ENCODE measurements at places on chromosomes 3 and 15.

DNA sequence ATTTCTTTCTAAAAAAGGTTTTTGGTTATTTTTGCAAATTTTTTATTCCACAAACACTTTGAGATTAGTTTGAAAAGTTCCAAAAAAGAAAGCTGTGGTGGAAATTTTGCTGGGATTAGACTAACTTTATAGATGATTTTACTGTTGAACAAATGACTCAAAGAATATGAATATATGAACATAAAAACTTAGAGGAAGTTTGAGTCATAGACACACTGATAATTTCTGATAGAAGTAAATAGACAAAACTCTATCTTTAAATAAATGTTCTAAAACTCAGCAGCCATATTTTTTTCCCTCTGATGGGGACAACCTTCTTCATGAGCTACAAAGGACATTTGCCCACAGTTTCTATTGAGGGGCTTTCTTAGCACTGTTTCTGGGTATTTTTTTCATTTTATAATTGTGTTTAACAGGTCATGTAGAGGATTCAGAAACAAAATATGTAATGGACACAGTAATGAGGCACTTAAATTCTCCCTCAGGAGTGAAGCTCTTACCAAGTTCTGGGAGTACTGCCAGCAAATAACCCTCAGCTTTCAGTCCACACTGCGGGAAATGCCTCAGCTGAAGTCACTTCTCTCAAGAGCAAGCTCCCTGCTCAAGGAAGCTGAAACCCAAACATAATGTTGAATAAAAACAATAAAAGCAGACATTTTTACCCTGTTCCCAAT, 157.6 kb downstream of the NFKBIZ start:
- DNase-seq: peak; percentile 89

DNA sequence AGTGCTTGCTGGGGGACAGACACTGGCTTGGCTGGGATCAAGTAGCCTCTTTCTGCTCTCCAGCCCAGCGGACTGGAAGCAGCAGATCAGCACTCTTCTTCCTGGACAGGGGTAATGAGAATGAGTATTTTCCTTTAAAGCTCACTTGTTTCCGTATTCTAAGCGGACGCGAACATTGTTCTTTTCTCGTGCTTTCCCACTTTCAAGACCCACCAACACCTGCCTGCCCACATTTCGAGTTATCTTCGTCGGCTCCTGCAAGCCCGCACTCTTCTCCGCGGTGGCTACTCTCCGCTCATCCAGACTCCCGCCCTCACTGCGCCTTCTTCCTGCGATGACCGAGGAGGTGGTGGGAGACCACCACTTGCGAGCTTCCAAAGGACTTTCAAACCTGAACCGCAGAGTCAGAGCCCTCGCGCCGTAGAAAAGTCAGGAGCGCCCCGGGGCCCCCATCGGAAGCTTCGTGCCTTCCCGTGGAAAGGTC, 1.6 kb upstream of the PPM1L start:
- peak; percentile 36 for DNase-seq

DNA sequence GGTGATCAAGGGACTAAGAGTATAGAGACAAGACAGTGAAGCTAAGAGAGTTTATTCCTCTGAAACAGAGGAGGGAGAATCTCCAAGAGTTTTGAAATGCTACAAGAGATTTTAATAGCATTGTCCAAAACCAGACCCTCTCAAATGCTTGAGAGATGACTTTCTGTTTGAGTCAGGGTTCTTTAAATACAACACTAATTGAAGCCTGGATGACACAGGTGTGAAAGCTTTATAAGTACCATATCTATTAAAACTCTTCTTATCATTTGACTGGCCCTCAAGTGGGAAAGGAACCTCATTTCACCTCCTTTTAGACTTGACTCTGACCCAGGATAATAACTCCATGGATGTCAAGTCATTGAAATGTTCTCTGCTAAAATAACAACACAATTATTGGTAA, 5.6 kb downstream of the COL8A1 start:
- DNase-seq: no peak

GRCh38 chr3:176611703-176612102, 585.6 kb downstream of the TBL1XR1 start:
- DNase-seq: no peak

DNA sequence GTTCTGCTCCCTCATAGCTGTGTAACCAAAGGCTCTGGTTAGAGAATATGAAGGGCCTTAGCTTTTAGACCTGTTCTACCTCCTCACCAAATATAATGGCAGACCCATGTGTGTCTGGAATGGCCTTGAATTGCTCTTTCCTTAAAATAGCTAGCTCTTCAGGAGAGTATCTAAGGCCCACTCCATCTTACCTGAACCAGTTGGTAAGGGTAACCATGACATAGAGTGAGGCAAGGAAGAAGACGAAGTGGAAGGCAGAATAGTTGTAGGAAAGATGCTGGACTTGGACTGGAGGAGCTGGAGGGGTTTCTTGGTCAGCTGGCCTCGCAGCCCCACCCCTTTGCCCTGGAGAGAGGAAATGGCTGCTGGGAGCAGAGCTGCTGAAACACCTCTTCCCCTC, 3.1 kb downstream of the SERF2 start:
- no peak for DNase-seq

DNA sequence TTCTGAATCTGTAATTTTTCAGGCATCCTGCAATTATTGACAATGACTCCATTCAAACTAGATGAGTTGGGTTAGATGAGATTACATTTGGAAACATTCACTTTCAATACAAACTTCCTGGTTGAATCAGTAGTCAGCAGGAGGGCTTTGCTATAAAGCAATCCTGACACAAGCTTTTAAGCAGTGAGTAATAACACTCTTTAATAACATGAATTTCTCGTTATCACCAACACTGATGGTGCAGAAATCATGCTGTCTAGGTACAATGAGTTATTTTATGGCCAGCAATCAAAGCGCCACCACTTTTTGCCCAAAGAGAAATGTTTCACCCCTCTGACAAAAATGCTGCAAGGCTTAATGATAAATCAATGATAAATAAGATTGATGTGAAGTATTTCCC, 474.8 kb upstream of the CNTN4 start:
- DNase-seq: no peak

DNA sequence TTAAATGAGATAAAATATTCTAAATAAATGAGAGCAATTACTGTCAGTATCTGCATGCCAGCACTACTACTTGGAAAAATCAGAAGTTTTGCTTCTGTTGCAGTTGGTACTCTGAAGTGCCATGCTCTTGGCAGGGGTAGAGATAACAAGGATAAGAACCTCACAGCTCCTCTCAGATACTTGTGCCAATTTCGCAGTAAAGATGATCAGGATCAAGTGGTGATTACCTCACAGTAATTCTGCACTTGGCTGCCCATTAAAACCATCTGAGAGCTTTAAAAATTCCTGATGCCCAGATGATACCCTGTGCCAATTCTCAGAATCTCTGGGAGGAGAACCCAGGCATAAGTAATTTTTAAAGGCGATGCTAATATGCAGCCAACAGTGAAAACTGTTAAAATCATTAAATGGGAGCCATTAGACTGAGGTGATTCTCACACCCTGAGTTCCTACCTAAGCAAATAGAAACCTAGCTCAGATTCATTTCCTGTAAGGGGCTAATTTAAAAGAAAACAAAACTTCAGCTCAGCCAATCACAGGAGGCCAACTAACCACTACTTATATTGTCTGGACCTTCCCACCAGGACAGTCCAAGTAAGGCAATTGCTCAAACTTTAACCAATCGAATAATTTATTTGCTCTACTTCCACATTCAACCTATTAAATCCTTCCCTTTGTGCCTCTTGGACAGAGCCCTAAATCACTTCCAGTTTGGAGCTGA, 171.2 kb downstream of the KCNMB2 start:
- no peak for DNase-seq

DNA sequence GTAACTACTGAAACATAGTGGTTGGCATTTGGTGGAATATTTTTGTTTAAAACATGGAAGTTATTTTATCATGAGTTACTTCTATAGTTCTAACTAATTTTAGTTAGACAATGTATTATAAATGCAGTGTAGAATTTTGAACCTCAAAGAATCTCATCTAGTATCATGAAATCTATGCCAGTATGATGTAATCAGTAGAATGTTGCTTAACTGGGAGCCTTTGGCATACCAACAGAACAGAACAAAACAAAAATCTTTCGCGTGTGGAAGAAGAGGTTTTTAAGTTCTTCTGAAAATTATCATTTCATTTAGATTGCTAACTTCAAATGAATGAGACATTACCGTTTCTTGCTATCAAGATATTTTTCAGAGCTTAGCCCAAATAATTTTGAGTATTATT, 98.4 kb upstream of the LRRFIP2 start:
- DNase-seq: peak; percentile 71

DNA sequence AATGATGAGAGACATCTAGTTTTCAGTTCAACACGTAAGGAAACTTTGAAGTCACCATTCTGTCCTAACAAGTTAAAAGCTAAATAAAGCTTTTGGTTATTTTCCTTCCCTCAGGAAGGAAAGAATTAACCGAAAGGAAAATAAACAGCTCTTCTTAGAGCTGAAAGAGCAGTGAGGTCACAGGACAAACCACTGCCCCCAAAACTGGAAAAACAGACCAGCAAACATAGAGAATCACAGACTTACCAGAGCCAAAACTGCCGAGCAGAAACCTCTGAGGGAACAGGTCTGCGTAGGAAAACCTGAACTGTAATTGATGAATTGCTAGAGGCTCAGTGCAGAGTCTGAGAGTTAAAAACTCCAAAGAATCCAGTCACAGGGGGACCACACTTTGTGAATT, 14.7 kb downstream of the USP50 start:
- no peak for DNase-seq

GRCh38 chr15:99324082-99324620, 72.9 kb downstream of the LRRC28 start:
- peak; percentile 76 for DNase-seq

DNA sequence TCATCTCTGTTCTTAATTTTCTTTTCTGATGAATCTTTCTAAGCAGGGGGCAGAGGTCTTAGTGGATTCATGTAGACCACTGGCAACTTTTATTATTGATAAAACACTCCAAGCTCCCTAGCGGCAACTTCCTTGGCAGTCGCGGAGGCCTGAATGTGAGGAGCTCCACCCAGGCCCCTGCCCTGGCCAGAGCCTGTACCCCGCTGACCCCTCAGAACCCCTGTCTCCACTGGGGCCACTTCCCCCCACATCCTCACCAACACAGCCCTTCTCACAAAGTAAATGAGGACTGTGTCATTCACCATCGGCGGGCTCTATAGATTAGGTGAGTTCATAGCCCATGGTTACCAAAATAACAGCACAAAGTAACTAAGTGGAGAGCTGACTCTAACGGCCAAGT, 111.6 kb downstream of the TPRA1 start:
- DNase-seq: no peak

- DNase-seq: peak; percentile 75
These were observed 33.0 kb upstream of the AMOTL2 start for GRCh38 chr3:134407239-134407625.

GRCh38 chr3:56251343-56251945, 216.8 kb downstream of the ERC2 start:
- peak; percentile 59 for DNase-seq

DNA sequence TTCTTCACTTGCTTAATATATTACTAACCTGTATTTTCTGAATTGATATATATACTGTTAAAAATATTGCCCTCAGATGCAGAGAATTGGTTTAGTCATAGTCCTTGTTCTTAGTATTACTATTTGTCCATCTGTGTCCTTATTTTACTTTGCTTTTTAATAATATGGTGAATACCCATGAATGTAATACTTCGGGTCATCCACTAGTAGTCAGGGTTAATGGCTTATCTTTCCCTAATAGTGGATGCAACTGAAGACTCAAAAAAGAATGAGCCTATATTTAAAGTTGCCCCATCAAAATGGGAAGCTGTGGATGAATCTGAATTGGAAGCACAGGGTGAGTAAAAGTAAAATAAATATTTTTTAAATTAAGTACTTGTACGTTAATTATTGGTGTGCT, 36.5 kb downstream of the U2SURP start:
- no peak for DNase-seq

DNA sequence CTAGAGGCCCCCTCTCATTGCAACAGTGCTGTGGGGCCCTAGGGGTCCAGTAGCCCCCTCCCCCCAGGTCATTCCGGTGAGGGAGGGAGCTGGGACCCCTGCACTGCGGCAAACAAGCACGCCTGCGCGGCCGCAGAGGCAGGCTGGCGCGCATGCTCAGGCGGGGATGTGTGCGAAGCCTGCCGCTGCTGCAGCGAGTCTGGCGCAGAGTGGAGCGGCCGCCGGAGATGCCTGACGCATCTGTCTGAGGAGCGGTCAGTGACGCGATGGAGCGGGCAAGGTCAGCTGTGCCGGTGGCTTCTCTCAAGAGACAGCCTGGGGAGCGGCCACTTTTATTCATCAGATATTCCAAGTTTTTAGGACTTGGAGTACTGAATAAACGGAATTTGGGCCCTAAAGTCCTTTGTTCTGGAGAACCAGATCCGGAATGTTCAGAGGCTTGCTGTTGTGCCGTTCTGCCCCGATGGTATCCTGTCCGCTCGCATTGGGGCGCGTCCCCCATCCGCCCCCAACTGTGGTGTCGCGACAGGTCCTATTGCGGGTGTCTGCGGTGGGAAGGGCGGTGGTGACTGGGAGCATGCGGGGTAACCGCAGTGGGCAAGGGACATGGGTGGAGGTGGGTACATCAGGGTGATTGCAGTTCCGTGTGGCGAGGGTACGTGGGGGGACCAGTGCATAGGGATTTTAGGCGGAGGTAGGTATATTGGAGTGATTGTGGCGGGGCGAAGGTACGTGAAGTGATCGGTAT, at the start of the genes SNRPN and SNURF:
Gene SNRPN, plus strand, starts transcription at position 205 of the 748 bp plus-strand sequence. CDS start 19,467 bp downstream, outside the sequence.
Gene SNURF, plus strand, starts transcription at position 205 of the 748 bp plus-strand sequence. Its CDS starts 62 bp downstream, at position 267.
- DNase-seq: peak; percentile 72

DNA sequence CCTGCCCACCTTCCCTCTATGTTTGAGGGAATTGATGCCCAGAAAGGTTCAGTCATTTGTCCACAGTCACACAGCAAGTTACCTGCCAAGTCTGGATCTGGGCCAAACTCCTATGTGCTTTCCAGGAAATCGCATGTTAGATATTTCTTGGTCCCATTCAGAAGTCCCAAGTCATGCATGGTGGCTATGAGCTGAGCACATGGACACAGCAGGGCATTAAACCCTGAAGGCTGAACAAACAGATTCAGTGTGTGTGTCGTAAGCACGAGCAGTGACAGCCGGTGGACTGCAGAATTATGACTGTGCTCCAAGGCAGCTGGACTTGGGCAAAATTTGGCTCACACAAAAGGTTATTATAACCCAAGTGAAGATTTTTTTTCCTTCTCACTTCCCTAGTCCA, 11.4 kb upstream of the SLC6A6 start:
- peak; percentile 90 for DNase-seq

DNA sequence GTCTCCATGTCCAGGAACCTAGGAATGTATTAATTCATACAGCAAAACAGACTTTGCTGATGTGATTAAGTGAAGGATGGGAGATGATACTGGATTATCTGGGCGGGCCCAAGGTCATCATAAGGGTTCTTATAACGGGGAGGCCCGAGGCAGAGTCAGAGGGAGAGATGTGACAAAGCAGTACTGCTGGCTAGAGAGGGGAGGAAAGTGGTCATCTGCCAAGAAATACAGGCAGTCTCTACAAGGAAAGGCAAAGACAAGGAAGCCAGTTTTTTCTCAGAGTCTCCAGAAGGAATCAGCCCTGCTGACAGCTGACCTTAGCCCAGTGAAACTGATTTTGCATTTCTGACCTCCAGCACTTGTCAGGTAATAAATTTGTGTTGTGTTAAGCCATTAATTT, 66.2 kb upstream of the CORO2B start:
- no peak for DNase-seq

All from AG10803 (cell line).